Foreskin keratinocyte (primary cell): ENCODE measurements at places on chromosomes 6 and 20. TPM values are rescaled to one million over a fixed set of nuclear protein-coding genes. Genes with fewer than 3 reads are reported as not detected.

GRCh38 chr6:34810017-34810882 lies 18.4 kb downstream of the BLTP3A start:
- peak; percentile 12 for DNase-seq

DNA sequence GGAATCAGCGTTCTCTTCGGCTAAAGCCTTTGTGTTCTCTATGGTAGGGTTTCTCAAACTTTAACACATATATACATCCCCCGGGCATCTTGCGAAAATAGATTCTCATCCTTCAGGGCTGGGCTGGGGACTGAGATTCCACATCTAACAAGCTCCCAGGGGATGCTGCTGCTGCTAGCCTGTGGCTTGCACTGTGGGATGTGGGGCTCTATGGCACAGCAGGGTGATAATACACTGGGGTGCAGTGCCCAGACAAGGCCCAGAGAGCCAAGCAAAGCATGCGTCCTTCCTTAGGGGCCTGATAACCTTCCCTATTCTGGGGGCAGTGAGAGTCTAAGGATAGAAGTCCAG lies 102.0 kb downstream of the LAMP5 start:
- DNase-seq = no peak

GRCh38 chr20:9139106-9139833 lies 70.4 kb downstream of the PLCB4 start:
- DNase-seq = no peak

DNA sequence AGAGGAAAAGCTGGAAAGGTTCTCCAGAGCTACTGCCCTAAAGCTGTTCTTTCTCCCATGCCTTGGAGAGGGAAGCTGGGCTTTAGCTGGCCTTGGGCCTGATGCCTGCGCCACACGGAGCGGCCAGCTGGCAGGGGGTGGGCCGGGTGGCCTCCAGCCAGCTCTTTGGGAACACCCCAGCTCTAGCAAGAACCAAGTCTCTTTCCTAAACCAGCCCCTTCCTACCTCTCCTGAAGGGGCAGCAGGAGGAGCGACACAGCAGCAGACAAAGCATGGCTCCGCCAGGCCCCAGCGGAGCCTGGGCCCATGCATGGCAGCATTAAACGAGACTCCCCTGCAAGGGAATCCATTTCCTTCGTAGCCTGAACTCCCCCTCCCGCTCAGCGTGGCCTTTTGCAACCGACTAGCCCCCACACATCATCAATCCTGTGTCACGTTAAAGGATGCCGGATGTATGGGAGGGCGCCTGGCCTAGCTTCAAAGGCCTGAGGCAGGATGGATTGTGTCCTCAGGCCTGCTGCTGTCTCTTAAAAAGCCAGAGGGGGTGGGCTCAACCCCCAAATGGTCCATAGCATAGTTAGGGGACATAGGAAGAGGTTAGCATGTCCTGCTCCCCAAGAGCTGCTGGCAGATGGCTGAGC lies 14.0 kb downstream of the MRPS18A start:
- no peak for DNase-seq

Gene MRAP2
- total RNA-seq = 0.35 and 2.9 TPM in 2 replicates

GRCh38 chr6:127458222-127458621 lies 967 bp downstream of the KIAA0408 start:
- DNase-seq = no peak

Gene UST
- 11.1 and 13.3 TPM in 2 replicates for total RNA-seq

Gene MOXD1
- 1.6 and 4.0 TPM in 2 replicates for total RNA-seq

Gene TRMT6
- total RNA-seq = 22.0 and 27.0 TPM in 2 replicates
